CMK (cell line): ENCODE measurements at places on chromosomes 11 and 22.
A peak's percentile ranks its signal among the peaks of the same experiment; 100 is the strongest.

- DNase-seq, result no peak
These were observed 26.5 kb downstream of the TRIM77 start for GRCh38 chr11:89736566-89736965.

DNA sequence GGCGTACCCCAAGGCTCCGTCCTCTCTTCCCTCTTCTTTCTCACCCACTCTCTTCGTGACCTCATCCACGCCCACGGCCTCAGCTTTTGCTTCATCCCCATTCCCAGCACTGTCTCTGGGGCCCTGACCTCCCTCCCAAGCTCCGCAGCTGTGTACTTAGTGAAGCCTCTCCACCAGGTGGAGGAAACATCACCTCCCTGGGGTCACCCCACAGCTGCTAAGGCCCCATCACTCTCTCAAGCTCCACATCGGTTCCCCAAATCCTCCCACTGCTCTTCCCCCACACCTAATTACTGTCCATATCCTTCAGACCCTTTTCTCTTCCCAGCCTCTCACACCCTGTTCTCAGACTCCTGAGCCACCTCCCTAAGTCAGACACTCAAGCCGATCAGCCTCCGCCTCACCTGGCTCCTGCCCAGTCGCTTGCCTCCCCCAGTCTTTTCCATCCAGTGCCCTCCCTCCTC lies 7.9 kb upstream of the SYT7 start:
- no peak for DNase-seq

DNA sequence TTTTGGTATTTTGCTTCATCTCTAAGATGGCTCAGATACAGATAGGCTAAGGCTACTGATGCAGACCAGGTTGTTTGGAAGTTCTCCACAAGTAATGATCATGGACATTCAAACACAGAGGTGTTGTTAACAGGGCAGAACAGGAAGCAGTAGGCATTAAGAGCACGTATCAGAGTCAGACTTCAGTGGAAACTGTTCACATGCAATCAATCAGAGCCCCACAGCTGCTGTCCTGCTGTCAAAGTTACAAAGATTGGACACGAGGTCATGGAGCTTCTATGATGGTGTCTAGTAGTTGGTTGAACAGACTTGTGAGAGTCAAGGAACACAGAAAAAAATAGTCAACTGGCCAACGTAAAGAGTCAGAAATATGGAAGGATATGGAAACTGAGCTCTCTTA lies 19.8 kb downstream of the OR10D3 start:
- peak; percentile 12 for DNase-seq

- no peak for DNase-seq
These were observed 4.7 kb downstream of the API5 start for GRCh38 chr11:43316451-43316850.

DNA sequence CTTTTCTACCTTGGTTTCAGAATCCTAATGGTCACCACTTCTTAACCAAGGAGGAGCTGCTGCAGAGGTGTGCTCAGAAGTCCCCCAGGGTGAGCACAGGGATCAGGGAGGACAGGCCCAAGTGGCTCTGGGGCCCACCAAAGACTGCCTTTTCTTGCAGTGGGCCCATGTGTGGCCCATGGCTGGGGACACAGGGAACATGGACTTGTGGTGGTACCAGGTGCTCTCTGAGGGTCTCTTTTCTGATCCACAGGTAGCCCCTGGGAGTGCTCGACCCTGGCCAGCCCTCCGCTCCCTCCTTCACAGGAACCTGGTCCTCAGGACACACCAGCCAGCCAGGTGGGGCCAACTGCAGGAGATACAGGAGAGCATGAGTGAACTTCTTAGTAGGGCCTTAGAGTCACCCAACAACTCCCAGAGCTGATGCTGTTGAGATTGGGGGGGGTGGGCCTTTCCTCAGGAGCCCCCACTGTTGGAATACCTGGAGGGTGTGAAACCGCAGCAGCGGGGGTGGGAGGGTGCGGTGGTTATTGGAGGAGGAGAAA lies 2.0 kb downstream of the MUS81 start:
- DNase-seq, result no peak

DNA sequence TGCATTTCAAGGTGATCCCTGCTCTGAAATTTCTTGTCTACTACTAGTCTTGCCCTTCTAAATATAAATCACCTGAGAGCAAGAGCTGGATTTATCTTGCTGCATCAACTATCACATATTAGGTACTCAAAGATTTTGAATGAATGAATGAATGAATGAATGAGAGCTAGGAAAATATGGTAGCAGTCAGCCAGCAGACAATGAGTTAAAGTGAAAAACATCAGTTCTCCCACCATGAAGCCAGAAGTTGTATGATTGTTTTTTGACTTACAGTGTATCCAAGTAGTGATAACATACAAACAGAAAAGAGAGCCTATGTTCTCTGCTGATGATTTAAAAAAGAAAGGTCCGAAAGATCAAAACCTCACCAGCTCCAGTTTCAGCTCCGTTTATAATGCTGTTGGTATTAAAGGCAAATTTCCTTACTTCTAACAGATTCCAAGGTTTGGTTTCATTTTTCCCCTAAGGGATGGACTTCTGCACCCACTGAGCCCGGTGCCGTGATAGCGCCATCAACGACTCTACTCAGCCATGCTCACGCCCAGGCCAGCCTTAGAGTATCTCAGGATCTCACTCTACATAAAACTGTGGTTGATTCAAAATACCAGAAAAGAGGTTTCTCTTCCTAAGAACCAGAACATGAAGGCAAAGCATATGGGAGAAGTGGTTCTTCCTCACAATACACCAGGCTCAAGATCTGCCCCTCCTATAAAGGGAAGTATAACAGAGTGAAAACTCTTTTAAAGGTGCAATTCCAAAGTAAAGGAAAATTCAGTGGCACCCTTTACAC lies 92.0 kb downstream of the SGSM3 start:
- DNase-seq, result no peak

- no peak for DNase-seq
These were observed 68.2 kb downstream of the GALNT18 start for GRCh38 chr11:11553573-11553972.

- no peak for DNase-seq
These were observed 17.8 kb upstream of the TTC12 start for GRCh38 chr11:113296447-113297205.

DNA sequence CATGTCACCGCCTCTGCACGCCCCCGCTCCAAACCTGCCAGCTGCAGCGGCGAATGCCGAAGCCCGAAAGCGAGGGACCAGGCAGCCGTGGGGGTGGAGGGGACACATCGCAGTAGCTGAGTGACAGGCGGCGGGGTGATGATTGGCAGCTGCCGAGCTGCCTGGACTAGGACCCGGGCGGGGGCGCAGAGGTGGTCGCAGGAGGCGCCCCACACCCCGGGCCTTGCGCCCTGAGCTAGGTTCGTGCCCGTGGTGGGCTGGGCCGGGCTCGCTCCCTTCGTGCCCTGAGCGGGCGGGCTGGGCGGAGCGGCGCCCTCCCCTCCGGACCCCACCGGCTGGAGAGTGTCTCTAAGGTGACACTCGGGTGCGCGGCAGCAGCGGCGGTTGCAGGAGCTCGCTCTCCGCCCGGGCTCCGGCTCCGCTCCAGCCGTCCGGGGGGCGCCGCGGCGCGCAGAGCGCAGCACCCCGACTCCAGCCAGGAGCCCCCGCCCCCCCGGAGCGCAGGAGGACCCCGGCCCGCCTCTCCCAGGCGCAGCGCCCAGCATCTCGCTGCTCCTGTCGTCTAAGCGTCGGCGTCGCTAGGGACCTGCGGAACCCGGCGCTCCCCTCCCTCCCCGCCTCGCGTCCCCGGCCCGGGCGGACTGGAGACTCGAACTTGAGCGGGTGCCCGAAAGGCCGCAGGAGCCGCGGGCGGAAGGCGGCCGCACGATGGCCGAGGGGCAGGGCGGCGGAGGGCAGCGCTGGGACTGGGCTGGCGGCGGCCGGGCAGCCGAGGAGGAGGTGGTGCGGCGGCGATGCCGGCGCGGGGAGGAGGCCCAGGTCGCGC lies 14.5 kb upstream of the DGKZ start:
- no peak for DNase-seq

DNA sequence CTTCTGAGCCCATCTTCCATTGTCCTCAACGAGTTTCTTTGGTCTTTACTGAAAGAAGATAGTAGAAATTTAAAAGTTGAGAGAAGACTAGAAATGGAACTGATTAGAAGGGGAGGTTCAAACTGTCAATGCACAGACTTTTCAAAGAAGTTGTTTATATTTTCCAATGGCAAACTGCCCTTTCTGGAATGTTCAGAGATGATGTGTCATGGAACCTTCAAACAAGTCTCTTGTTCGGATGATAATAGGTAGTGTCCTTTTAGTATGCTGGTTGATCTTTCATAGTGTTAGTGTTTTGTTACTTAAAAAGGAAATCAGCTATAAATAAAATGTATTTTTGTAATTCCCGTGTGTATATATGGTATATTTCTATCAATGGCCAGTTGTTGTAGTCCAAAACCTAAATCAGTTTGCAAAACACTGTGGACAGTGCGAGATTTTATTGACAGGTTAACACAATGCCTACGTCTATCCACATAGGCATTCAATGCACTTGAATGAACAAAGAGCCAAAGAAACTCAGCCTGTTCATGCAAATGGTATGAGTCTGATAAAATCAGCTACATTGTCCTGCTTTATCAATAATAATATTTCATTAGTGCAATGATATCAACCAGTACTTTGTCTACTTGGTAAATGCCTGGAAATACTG lies 30.9 kb downstream of the C11orf91 start:
- DNase-seq, result no peak

GRCh38 chr22:31441652-31442051 lies 42.2 kb downstream of the DRG1 start:
- no peak for DNase-seq

DNA sequence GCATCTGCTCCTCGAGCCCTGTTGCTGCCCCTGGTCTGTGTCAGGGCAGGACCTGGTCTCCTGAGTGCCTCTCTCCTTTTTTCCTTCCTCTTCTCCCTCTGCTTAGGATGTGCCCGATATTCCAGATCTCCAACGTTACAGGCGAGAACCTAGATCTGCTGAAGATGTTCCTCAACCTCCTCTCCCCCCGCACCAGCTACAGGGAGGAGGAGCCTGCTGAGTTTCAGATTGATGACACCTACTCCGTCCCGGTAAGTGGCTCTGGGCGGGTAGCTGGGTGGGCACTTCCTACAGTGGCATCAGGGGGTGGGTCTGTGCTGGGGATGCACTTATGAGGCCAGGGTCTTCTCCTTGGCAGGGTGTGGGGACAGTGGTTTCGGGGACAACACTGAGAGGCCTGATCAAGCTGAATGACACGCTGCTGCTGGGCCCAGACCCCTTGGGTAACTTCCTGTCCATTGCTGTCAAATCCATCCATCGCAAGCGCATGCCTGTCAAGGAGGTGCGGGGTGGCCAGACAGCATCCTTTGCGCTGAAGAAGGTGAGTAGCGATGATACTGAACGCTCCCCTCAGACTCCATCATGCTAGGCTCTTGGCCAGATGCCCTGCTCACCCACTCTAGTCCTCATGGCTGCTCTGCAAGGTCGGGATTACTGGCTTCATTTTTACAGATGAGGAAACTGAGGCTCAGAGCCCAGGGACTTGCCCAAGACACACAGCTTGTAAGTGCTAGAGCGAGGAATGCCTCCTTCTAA lies 20.3 kb downstream of the GTPBP1 start:
- DNase-seq, result no peak

DNA sequence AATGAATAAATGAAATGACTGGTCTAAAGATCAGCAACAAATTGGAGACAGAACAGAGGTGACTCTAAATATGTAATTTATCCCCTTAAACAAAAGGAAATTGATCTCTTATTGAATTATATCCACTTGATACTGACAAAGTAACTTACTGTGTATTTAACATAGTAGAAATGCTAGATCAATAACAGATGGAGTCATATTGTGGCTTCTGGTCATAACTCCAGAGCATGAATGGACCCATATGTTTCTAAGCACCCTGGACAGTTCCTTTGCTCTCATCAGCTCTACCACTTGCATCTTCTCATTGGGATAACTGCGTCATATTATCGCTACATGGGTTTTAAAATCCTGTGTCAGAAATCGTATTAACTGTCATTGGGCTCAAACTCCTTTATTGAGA lies 222.3 kb downstream of the ETS1 start:
- no peak for DNase-seq

DNA sequence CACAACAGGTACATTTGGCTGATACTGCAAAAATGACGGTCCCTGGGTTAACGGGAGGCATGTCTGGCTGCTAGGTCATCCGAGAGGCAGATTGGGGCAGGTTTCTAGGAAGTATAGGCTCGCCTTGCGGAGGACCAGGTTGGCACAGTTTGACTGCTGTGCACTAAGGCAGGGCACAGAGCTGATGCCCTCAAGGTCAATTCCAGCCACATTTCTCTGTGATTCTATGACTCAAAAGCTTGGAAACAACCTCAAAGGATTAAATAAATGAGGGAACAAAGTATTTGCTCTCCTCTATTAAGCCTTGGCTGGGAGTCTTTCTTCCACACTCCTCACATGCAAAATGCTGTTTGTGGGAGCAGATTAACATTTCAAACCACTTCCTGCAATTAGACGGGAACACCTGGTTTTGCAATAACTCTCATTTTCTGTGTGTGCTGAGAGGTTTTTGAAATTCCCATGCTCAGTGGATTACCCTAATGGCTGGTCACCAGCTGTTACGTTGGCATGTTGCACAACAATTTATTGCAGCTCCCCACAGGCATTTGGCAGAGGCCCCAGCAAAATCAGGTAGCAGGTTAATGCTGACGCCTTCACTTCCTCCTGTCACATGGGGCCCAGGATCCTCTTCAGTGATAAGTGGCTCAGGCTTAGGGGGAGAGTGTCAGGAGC lies 61.0 kb upstream of the PLET1 start:
- no peak for DNase-seq

DNA sequence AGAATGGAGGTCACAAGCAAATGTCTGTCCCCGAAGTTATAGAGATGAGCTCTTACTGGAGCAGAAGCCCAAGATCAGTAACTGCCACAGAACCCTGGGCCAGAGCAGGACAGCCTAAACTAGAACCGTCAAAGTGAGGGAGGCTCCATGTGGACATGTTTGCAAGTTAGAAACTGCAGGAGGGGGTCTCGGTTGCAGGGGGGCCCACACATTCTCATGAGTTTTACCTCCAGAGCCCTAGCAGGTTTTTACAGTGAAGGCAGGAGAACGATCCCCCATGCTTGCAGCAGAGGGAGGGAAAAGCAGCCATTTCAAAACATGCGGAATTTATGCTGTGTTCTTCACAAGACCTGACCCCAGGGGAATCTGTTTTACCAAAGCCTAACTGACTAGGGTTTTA lies 133.5 kb upstream of the B3GAT1 start:
- DNase-seq, result no peak

DNA sequence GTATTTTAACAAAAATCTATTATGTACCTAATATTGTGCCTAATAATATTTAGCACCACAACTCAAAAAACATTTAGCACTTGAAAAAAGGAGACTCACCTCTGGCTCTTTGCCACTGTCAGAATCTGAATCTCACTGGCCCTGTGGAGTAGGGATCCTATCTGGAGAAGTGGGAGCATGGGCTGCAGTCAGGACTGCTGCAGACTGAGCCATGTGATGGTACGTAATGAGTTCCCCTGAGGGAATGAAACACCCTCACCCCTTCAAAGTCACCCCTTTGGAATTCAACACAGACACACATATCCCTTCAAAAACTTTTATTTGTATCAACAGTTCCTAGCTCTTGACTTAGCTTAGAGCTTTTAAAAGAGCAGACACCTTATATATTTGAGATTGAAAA lies 6.5 kb downstream of the PTPMT1 start:
- DNase-seq, result no peak

- DNase-seq, result no peak
These were observed 467 bp downstream of the EPS8L2 start for GRCh38 chr11:706439-706956.
